ENCODE measurements at places on chromosomes 12 and 14. TPM values are rescaled to one million over a fixed set of nuclear protein-coding genes. Genes with fewer than 3 reads are reported as not detected.

DNA sequence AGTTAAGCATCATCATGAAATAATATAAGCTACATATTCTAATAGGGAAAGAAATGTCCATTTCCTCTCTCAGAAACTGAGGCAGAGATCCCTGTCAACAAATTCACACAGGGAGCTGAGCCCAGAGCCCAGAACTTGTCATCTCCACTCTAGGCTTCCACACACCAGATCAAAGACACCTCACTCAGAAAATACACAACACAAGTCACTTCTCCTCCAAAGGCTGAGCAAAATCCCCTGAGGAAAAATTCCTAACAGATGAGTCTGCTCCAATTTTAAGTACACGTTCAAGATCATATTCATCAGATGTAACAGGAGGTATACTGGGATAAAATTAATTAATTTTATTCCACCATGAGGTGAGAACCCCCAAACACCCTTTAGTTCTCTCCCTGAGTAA is 227.3 kb downstream of the DPF3 start:
- H3K4me3 ChIP-seq: no peak overlapping the region
- no peaks in the 10 kb centered on the region for H3K4me1 ChIP-seq
- H3K27ac ChIP-seq: no peak overlapping the region
- DNase-seq: no peak
- H3K36me3 ChIP-seq: no peaks in the 10 kb centered on the region
- H3K27me3 ChIP-seq: no peaks in the 10 kb centered on the region

GRCh38 chr14:25050269-25051150 is 563 bp upstream of the STXBP6 start:
- H3K4me1 ChIP-seq: no peaks in the 10 kb centered on the region
- peak overlapping the region; percentile 64 for H3K4me3 ChIP-seq
- no peak for DNase-seq
- H3K27me3 ChIP-seq: peaks cover 30% of the 10 kb centered on the region
- H3K27ac ChIP-seq: peak overlapping the region; percentile 30

The GLTP gene
- total RNA-seq: 40.1 TPM

The KRT77 gene
- total RNA-seq: not detected

DNA sequence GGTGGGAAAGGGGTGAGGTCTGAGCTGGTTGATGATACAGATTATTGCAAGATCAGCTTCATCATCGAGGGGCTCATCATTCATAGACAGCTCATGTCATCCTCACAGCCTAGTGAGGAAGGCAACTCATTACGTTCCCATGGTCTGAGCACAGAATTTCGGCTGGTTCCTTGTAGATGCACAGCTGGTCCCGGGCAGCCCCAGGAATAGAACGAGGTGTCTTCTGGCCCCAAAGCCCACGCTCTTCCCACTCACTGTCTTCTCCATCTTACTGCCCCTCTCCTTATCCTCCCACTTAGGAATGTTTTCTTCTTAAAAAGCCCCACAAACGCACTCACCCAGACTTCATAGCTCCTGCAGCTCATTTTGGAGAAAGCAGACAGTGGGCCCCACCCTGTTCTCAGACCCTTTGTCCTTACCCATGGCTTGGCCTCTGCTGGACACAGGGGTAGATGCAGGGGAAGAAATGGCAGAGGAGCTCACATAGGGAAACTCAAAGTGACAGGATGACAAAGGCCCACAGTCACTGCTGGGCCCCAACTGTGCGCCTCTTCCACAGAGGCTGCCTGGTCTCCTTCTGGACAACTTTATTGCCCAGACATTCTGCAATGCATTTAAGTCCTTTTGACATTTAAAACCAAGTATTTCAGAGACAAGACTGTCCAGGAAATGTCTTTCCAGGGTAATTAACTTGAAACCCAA is 162.2 kb downstream of the ADGRD1 start:
- no peak for DNase-seq
- no peaks in the 10 kb centered on the region for H3K36me3 ChIP-seq
- peaks cover 11% of the 10 kb centered on the region for H3K27me3 ChIP-seq

DNA sequence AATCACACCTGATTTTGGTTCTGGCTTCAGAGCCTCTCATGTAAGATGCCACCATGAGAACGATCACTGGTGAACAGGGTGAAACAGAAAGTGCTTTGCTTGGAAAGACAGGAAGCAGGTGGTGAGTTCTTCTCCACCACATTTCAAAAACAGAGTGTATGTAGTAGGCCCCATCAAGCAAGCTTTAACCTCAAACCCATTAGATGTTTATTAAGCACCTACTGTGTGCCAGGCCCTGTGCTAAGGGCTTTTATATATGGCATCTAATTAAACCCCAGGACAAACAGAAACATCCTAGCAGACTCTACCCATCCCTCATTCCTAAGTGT is 47.8 kb upstream of the MED13L start:
- H3K36me3 ChIP-seq: no peaks in the 10 kb centered on the region
- no peaks in the 10 kb centered on the region for H3K27me3 ChIP-seq
- no peak overlapping the region for H3K4me3 ChIP-seq
- peak overlapping the region; percentile 58 for H3K27ac ChIP-seq

GRCh38 chr12:87311206-87311605 is 718.0 kb downstream of the C12orf50 start:
- no peak overlapping the region for H3K4me3 ChIP-seq
- DNase-seq: no peak
- no peaks in the 10 kb centered on the region for H3K36me3 ChIP-seq
- no peaks in the 10 kb centered on the region for H3K4me1 ChIP-seq
- no peaks in the 10 kb centered on the region for H3K27me3 ChIP-seq
- H3K27ac ChIP-seq: no peak overlapping the region

GRCh38 chr12:124044809-124045321 is 71.8 kb downstream of the ZNF664 start:
- no peaks in the 10 kb centered on the region for H3K27me3 ChIP-seq
- no peak overlapping the region for H3K27ac ChIP-seq
- no peaks in the 10 kb centered on the region for H3K4me1 ChIP-seq
- DNase-seq: no peak
- H3K4me3 ChIP-seq: no peak overlapping the region
- H3K36me3 ChIP-seq: no peaks in the 10 kb centered on the region

All from breast epithelium (tissue), 4 donors.